ENCODE measurements at places on chromosomes 13 and 19. TPM values are rescaled to one million over a fixed set of nuclear protein-coding genes. Genes with fewer than 3 reads are reported as not detected.

DNA sequence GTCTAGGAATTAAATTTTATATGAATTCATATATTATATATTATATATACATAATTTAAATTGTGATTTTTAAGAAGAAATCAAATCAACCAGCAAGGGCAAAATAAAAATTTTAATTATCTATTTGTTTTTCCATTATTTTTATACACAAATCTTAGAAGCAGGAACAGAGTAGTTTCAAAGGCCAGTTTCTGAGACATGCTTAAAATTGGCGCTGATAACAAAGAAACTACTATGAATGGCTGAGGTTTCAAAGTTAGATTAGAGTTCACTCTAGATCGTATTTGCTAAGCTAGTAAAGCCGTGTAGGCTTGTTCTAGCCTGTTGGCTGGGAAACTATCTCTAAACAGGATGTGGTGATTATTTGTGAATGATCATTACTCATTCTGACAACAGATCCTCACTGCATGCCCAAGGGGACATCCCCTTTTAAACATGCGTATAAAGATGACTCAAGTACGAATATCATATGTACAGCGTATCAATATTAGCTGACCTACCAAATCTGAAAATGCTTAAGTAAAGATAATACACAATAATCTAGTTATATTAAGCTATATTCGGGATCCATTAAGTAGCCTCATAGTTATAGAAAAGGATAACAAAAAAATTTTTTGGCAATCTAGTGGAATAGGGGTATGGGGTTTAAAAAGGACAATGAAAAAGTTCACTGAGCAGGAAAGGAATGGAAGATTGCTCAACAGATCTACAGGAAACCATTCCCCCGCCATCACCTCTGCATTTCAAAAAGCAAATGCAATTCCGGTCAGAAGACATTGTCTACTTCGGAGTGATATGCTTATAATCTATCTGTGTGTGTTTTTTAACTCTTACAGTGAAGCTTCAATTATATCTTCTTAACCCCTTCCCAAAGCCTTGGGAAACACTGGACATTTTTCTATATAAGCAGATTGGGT is 150.1 kb downstream of the SHISA2 start:
- DNase-seq: no peak

GRCh38 chr13:20461481-20461859 is 64.2 kb downstream of the CRYL1 start:
- DNase-seq: no peak

GRCh38 chr13:93814658-93815057 is 588.1 kb downstream of the GPC6 start:
- DNase-seq: no peak

DNA sequence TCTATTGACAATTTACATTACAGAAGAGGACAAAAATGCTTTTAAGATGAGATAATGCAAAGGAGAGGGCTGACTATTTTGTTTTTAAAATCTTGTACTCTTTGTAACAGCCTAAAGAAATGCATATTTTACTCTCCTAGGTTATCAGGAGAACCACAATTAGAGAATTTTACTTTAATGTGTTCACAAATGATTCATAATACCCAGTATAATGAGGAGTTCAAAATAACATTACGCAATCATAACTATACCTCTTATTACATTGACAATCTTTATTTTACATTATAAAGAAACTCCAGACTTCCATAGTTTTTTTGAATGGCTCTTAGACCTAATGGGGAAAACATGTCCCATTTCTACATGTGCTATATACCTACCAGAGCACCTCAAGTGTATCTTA is 1089.7 kb downstream of the PCDH17 start:
- no peak for DNase-seq

DNA sequence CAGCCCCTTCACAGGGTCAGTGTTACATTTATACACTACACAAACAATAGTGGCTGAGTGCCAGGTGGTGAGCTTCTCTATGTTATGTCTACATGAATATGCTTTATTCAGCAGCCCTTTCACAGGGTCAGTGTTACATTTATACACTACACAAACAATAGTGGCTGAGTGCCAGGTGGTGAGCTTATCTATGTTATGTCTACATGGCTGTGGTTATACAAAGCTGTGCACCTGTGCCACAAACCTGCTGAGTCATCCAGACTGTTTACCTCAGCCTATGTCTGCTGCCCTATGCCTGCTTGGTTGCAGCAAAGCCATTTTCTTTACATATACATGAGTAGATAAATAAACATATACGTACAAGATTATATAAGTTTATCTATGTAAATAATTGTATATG is 76.5 kb downstream of the ZNF726 start:
- no peak for DNase-seq

DNA sequence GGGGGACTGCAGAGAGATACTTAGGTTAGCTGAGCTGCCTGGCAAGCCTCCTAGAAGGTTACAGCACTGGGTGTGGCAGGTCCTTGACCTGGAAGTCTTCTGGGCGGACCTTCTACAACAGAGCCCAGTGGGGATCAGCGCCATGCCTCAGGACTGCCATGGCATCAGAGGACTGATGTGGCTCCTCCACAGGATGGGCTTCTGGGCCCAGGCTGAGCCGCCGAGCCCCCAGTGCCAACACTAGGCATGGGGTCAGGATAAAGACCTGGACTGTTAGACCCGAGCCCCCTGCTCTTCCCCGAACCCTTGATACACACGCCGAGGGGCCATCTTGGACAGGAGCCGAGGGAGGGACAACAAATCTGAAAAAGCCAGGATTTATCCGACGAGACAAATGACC is 64.0 kb upstream of the SOX21 start:
- no peak for DNase-seq

GRCh38 chr13:71021825-71022422 is 845.1 kb downstream of the DACH1 start:
- no peak for DNase-seq

- no peak for DNase-seq
Observed at GRCh38 chr13:57682128-57682716, 50.7 kb downstream of the PCDH17 start.

GRCh38 chr19:32824191-32824751 is 45.3 kb downstream of the SLC7A9 start:
- DNase-seq: no peak

- no peak for DNase-seq
Observed at GRCh38 chr13:80778297-80778696, 437.4 kb upstream of the SPRY2 start.

- DNase-seq: no peak
Observed at GRCh38 chr19:35501684-35502083, 11.4 kb upstream of the KRTDAP start.

DNA sequence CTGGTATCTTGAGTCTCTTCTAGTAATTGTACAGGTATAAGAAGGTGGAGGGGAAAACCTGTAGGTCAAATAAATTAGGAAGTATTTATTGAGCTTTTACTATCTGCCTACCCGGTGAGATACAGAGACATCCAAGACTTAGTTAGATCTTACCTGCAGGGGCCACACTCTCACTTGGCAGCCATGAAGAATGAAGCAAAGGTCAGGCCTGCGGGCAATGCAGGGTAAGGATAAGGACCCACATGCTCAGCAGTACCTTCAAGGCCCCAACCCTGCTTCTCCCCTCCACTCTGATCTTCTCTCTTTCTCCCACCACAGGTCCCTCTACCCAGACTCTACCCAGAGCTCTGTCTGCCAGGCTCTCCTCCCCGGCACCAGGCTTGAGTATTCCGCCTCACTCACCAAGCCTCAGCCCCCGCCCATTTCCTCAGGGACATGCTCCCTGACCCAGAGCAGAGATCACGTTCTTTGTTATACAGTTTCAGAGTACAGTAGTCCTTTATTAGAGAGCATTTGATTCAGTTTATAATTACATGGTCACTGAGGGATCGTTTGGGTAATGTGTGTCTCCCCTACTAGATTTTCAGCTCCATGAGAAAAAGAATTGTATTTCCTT is 18.9 kb upstream of the CLDN10 start:
- DNase-seq: no peak

GRCh38 chr19:18904334-18905057 is 8.5 kb upstream of the CERS1 start:
- no peak for DNase-seq

GRCh38 chr19:45560686-45561085 is 23.9 kb downstream of the OPA3 start:
- no peak for DNase-seq

- no peak for DNase-seq
Observed at GRCh38 chr13:41751734-41752445, 209.0 kb downstream of the VWA8 start.

GRCh38 chr13:97766749-97767148 is 186.7 kb upstream of the IPO5 start:
- DNase-seq: no peak

DNA sequence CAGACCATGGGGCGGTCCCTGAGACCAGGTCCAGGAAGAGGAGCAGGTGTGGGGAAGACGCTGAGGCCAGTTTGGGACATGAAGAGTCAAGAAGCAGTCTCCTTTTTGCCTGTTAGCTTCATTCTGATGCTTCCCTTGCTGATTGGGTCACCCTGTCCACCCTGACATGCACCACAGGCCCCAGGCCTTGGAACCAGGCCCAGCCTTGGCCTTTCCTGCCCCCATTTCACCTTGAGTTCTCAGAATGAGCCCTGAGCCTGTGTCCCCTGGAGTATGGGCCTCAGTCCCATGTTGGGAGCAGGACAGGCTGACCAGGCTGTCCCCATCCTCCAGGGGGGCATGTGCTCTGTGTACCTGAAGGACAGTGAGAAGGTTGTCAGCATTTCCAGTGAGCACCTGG is 4.9 kb upstream of the TIMM50 start:
- no peak for DNase-seq

DNA sequence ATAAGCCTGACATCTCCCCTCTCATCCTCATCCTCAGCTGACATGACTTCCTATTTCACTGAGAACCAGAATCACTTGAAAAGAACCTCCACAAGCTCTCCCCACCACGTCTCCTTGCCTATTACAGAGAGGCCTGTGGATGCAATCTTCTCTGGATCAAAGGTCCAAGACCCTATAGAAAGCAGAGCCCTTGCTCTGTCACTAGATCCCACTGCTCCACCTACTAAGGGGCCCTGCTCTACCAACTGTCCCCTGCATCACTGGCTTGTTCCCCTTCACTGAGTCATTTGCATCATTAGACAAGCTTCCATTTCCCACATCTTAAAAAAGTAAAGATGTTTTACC is 40.8 kb downstream of the RCBTB2 start:
- no peak for DNase-seq

DNA sequence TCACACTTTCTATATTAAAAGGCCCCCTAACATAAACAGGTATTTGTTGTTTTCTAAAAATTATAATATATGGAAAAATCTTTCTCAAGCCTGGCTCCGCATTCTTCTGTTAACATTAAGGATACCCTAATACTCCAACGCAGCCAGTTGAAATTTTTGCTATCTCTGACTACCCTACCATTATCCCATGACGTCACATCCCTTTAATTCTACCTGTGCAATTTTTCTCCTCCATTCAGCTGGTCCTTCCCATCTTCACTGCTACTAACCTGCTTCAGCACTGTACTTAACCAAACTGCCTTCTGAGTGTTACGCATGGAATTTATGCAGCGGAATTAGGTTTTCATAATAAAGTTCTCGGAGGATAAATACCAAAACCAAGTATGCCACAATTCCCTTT is 1.0 kb downstream of the MRPS31 start:
- DNase-seq: no peak

DNA sequence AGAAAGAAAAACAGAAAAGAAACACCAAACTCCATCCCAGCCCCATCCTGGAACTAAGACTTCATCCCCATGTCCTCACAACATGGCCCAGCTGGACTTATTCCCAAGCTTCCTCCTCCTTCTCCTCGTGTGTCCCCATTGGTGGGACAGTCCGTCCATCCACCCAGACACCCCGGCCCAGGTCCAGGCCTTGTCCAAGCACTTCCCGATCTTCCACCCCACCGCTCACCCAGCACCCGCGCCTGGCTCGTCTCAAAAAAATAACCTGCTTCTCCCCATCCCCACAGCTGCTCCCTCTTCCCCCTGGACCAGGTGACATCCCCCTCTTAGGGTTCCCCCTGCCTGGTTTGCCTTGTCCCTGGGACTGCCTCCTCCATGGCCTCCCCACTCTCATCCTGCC is 1.4 kb upstream of the FCER2 start:
- no peak for DNase-seq

DNA sequence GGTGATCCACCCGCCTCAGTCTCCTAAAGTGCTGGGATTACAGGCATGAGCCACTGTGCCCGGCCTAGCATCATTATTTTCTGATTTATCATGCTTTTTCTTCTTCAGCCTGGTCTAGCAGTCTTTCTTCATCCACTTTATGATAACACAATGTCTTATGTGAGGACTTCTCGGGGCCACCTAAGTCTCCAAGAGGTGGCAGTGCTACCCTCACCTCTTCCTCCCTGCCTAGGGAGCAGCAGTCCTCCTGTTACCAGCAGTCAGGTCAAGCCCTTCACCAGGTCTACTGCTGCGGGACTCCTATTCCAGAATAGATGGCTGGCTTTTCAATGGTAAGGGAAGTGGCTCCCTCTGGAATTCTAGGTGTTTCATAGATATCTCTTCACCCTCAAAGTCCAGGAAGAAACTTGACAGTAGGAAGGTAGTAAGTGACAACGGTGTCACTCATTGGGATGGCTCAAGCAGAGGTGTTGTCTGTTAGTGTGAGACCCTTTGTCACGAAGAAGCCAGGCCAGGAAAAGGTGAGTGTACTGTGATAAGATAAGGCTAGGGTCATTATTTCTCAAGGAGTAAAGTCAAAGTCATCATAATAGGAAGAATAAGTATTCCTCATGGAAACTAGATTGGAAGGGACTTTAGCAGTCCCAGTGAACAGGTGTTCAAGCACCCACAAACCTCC is 164.0 kb downstream of the KLF5 start:
- DNase-seq: no peak

GRCh38 chr13:108104736-108105135 is 110.6 kb downstream of the LIG4 start:
- no peak for DNase-seq

- no peak for DNase-seq
Observed at GRCh38 chr19:43425567-43426392, 11.1 kb downstream of the TEX101 start.

- no peak for DNase-seq
Observed at GRCh38 chr19:17370026-17370587, 7.0 kb downstream of the PLVAP start.

ZNF726 gene
- 1.2 TPM for total RNA-seq

KRTDAP gene
- not detected for total RNA-seq

TJP3 gene
- 2.1 TPM for total RNA-seq

NTF4 gene
- total RNA-seq: not detected

KLK3 gene
- not detected for total RNA-seq

C19orf67 gene
- not detected for total RNA-seq

LMTK3 gene
- total RNA-seq: 0.76 TPM

NLRP4 gene
- not detected for total RNA-seq

SHFL gene
- 47.0 TPM for total RNA-seq

SLC6A16 gene
- total RNA-seq: 5.6 TPM

STAP2 gene
- 3.7 TPM for total RNA-seq

C13orf42 gene
- total RNA-seq: not detected

ELSPBP1 gene
- total RNA-seq: not detected

SEMA6B gene
- total RNA-seq: 28.2 TPM

LIM2 gene
- total RNA-seq: not detected

KLK1 gene
- total RNA-seq: 2.1 TPM

SLC17A7 gene
- 3.8 TPM for total RNA-seq

ZSCAN5C gene
- total RNA-seq: not detected

All from sciatic nerve (tissue), 2 donors.